Activated T-helper 1 cell treated with anti-CD3 and anti-CD28 coated beads, Interleukin-12 subunit alpha, Interleukin-12 subunit beta, Interleukin-2, Interleukin-4 antibody, amounts not matched to agents 30 ng/mL and 10 ng/mL and 1 ng/mL, durations not matched to agents 14 hours and 24 hours and 36 hours (primary cell): ENCODE measurements at places on chromosomes 5 and 9. TPM values are rescaled to one million over a fixed set of nuclear protein-coding genes. Genes with fewer than 3 reads are reported as not detected.

DNA sequence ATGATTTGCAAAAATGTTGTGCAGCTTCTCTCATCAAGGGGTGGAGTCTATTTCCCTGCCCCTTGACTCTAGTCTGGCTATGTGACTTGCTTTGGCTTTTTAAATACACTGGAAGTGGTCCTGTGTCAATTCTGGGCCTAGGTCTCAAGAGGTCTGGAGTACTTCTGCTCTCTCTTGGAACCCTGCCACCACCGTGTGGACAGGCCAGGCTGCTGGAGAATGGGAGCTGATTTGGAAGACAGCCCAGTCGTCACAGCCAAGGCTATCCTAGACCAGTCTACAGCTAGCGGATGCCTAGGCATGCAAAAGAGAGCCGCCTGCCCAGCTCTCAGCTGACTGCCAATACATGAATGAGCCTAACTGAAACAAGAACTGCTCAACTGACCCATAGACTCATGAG, 56.7 kb upstream of the CLINT1 start:
- DNase-seq, result no peak

GRCh38 chr5:176405656-176406435, 10.5 kb downstream of the CLTB start:
- no peak for DNase-seq

- no peak for DNase-seq
Measured at GRCh38 chr5:56530626-56531138, 284.7 kb upstream of the MAP3K1 start.

GRCh38 chr5:141494761-141495452, 6.0 kb downstream of the PCDHGC5 start:
- DNase-seq, result no peak

GRCh38 chr9:73824671-73825070, 672.5 kb upstream of the RORB start:
- no peak for DNase-seq

The KIF12 gene
- total RNA-seq, result not detected in 2 replicates

DNA sequence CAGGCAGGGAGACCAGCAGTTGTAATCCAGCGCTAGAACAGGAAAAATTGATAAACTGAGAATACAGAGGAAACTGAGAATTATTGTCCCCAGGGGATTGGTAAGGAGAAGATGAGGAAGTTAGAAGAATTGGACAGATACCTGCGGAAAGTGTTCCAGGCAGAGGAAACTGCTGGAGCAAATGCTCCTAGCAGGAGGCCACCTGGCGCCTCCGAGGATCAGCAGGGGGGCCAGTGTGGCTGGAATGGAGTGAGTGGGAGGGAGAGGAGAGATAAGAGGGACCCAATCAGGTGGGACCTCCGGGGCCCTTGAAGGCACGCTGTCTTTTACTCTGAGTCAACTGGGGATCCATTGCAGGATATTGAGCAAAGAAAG, 695 bp upstream of the ANXA6 start:
- no peak for DNase-seq

The STC2 gene
- total RNA-seq, result 25.4 and 27.7 TPM in 2 replicates

DNA sequence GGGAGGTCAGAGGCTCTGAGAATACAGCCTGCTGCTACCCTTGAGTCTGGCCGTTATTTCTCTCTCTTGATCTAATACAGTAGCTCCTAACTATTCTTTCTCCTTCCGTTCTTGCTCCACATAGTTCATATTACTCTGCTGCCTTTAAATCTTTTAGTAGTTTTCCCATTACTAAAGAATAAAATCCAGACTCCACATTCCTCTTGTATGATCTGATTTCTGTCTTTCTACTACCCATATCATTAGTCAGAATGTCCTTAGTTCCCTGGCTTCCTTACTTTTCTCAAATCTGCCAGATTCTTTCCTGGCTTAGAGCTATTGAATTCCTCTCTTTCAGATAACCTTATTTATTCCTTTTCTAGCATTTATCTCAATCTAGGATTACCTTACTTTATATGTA, 40.0 kb downstream of the MARCHF6 start:
- no peak for DNase-seq

DNA sequence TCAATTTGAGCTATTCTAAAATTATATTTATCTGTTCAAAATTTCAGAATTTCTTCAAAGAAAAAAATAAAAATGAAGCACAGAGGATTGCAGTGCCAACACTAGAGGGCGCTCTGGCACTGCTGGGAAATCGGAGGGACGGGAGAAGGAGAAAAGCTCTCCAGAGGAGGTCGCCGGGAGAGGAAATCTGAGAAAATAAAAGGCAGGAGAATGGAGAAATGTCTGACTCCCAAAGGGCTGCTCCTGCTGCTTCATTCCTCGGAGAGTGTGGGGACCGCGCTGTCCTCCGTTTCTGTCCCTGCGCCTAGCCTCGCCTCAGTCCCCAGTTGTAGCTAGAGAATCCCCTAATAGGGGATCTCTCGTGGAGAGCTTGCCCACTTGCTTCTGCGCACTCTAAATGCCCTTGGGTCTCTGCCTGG, 40.0 kb upstream of the ARSB start:
- DNase-seq, result peak; percentile 1

DNA sequence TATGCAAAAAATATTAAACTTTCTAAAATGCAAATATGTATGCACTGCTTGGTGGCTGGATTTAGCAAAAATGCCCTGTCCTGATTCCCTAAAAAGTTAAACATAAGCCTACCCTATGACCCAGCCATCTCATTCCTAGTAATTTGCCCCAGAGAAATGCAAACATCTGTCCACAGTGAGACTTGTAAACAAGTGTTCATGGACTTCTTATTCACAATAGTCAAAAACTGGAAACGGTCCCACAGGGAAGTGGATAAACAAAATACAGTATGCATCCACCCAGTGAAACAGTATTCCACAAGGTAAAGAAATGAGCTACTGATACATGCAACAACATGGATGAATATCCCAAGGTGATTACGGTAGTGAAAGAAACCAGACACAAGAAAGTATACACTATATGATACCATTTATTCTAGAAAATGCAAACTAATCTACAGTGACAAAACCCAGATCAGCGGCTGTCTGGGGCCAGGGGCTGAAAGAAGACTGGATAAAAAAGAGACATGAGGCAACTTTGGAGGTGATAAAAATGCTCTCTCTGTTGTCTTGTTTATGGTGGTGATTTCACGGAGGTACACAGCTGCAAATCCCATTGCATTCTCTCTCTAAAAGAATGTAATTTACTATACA, 277.3 kb downstream of the GLIS3 start:
- no peak for DNase-seq

DNA sequence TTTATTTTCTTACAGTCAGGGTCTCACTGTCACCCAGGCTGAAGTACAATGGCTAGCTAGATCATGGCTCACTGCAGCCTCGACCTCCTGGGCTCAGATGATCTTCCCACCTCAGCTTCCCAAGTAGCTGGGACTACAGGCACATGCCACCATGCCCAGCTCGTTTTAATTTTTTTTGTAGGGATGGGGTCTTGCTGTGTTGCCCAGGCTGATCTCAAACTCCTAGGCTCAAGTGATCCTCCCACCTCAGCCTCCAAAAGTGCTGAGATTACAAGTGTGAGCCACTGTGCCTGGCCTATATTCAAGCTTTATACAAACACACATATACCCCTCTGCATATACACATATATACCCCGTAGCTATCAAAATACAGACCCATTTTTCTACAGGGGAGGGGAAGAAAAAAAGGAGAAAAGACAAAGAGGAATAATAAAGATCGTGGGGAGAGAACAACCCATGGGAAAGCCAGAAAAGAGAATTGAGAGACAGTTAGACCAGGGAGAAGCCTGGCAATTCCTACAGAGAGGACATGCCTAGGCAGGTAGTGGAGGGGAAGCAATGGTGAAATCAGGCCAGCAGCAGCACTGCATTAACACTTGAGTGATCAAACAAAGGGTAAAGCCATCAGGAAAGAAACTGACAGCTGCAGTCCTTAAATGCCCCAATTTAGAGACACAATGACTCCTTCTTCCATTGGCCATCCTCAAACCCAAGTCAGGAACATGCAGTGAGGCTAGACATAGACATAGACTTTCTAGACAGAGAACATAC, 102.7 kb downstream of the EFNA5 start:
- DNase-seq, result no peak

DNA sequence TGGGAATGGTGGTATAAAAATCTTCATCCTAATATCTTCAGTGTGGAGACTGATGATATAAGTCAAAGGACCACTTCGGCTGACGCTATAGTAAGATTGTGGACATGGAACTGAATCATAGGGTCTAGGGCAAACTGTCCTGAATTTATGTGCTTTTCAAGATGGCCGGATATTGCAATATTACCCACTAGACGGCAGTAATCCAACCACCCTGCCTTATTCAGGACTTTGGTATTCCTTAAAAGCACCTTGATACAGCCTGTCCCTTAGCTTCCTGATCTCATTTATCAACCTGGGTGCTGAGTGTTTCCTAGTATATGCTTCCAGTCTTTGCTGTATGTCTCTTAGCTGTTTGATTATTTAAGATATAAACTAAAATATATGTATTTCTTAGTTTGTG, 71.2 kb upstream of the COX7C start:
- DNase-seq, result no peak
